ENCODE measurements at places on chromosomes 1 and 21.

- H3K4me3 ChIP-seq = no peak overlapping the region
- no peaks in the 10 kb centered on the region for H3K4me1 ChIP-seq
- no peak overlapping the region for H3K27ac ChIP-seq
- DNase-seq = no peak
- H3K27me3 ChIP-seq = no peaks in the 10 kb centered on the region
These were observed 38.6 kb downstream of the KAZN start for GRCh38 chr1:14636897-14637632.

DNA sequence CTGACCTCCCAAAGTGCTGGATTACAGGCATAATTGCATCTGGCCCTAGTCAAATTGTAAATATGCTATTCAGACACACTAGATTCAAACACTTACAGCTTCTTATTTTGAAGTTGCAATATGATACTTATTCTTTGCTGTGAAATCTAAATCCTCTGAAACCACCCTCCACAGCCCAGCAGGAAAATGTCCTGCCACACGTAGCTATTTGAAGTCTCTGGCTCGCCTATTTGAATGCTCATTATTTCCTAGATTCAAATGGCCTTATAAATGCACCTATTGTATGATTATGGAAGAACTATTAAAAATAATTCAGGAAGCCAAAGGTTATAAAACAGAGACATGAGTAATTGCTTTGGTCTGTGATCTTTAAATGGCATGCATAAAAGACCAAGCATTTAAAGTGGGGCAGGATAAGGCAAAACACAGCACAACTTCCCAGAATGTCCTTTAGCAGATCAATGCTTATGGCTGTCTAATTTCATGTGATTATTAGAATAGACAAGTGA, 26.6 kb upstream of the FBXO28 start:
- no peak overlapping the region for H3K4me3 ChIP-seq
- no peaks in the 10 kb centered on the region for H3K27me3 ChIP-seq
- no peak overlapping the region for H3K27ac ChIP-seq
- H3K4me1 ChIP-seq = no peaks in the 10 kb centered on the region
- H3K36me3 ChIP-seq = no peaks in the 10 kb centered on the region

GRCh38 chr1:200710166-200710565, 28.5 kb upstream of the CAMSAP2 start:
- H3K27me3 ChIP-seq = no peaks in the 10 kb centered on the region
- no peak overlapping the region for H3K27ac ChIP-seq
- no peaks in the 10 kb centered on the region for H3K36me3 ChIP-seq
- no peaks in the 10 kb centered on the region for H3K4me1 ChIP-seq

GRCh38 chr21:34701726-34702125, 32.9 kb downstream of the CLIC6 start:
- no peaks in the 10 kb centered on the region for H3K27me3 ChIP-seq
- no peaks in the 10 kb centered on the region for H3K4me1 ChIP-seq
- no peak for DNase-seq

- H3K36me3 ChIP-seq = no peaks in the 10 kb centered on the region
- H3K4me1 ChIP-seq = no peaks in the 10 kb centered on the region
- H3K27ac ChIP-seq = no peak overlapping the region
- DNase-seq = no peak
These were observed 31.2 kb upstream of the FASLG start for GRCh38 chr1:172627702-172628101.

DNA sequence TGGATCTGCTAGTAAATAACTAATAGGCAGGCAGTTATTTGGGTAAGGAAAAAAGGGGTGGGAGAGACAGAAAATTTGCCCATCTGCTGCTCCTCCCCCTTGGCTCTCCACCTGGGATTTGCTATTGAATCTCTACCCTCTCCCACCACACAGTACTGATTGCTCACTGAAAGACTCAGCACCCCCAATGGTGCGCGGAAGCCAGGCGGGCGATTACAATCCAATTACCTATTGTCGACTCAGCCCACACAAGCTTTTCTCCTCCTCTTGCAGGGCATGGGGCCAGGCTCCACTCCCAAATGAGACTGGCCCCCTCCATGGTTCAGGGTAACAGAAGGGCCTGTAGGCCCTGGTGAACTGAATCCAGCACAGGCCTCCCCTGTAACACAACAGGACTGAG, 2.7 kb upstream of the HMGN2 start:
- no peak overlapping the region for H3K4me3 ChIP-seq
- H3K27ac ChIP-seq = no peak overlapping the region
- no peak for DNase-seq
- peaks cover 13% of the 10 kb centered on the region for H3K36me3 ChIP-seq

DNA sequence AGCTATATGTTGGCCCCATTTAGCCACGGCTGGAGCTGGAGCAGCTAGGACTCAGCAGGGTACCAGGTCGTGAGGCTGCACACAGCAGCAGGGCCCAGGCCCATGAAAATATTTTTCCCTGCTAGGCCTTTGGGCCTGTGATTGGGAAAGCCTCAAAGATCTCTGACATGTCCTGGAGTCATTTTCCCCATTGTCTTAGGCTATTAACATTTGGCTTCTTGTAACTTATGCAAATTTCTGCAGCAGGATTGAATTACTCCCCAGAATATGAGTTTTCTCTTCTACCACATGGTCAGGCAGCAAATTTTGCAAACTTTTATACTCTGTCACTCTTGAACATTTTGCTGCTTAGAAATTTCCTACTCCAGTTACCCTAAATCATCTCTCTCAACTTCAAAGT, 11.2 kb downstream of the CFHR2 start:
- H3K4me3 ChIP-seq = no peak overlapping the region
- no peaks in the 10 kb centered on the region for H3K4me1 ChIP-seq
- H3K27ac ChIP-seq = no peak overlapping the region
- no peaks in the 10 kb centered on the region for H3K27me3 ChIP-seq
- H3K36me3 ChIP-seq = no peaks in the 10 kb centered on the region

- H3K36me3 ChIP-seq = no peaks in the 10 kb centered on the region
- no peak overlapping the region for H3K4me3 ChIP-seq
- no peaks in the 10 kb centered on the region for H3K27me3 ChIP-seq
- DNase-seq = no peak
These were observed 37.1 kb downstream of the TRAPPC10 start for GRCh38 chr21:44049182-44049581.

DNA sequence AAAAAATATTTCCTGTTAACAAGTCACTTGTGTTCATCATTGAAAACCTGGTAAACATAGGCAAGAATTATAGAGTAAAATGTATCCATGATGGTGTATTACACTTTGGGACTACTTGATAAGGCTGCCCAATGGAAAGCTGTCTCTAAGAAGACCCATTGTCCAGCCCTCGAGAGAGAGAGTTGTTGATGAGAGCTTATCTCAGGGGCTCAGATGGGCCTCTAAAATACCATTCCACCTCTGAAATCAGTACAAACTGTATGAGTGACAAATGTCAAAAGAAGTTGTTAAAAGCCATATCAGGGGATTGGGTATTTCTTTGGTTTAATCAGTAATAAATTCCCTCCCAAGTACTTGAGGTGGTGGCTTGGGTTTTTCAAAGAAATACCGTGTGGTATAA, 96.1 kb downstream of the KCNK1 start:
- H3K4me1 ChIP-seq = peaks cover 2% of the 10 kb centered on the region
- no peaks in the 10 kb centered on the region for H3K36me3 ChIP-seq
- no peaks in the 10 kb centered on the region for H3K27me3 ChIP-seq
- no peak overlapping the region for H3K27ac ChIP-seq
- no peak for DNase-seq

- no peaks in the 10 kb centered on the region for H3K27me3 ChIP-seq
- no peak overlapping the region for H3K27ac ChIP-seq
- DNase-seq = no peak
- no peak overlapping the region for H3K4me3 ChIP-seq
- H3K4me1 ChIP-seq = peaks cover 10% of the 10 kb centered on the region
These were observed 18.3 kb upstream of the KCNE1 start for GRCh38 chr21:34530261-34530660.
